ENCODE measurements at places on chromosomes 6 and 20.

DNA sequence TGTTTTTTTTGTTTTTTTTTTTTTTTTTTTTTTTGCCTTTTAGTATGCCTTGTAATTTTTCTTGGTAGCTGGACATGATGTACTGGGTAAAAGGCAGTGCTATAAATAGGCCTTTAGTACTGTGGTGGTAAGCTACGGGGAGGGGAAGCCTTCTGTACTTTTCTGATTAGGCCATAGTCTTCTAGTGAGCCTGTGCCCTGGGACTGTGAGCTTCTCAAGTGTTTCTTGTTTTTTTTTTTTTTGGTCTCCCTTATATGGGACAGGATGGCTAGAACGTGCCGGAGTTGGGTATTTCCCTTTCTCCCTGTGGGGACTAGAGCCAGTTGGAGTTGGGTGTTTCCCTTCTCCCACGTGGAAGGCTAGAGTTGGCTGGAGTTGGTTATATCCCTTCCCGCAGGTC is 59.4 kb upstream of the PRELID3B start:
- no peak for DNase-seq

DNA sequence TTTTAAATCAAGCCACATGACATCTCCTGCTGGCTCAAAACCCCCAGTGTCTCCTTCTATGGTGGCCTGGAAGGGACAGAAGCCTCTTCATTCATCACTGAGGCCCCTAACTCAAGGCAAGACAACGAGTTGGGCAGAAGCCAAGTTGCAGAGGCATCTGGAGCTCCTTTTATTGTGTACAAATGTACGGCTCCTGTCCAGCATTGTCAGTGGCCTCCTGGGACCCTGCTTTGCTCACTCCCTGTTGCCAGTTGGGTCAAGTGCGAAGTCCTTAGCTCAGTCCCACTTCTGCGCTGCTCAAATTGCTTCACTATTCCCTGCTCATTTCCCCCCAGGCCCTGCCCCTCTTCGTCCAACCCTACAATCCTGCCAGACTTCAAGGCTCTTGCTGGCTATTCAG is 181.2 kb upstream of the PMEPA1 start:
- no peak for DNase-seq

GRCh38 chr20:53879048-53879684 is 191.2 kb downstream of the BCAS1 start:
- DNase-seq: no peak

DNA sequence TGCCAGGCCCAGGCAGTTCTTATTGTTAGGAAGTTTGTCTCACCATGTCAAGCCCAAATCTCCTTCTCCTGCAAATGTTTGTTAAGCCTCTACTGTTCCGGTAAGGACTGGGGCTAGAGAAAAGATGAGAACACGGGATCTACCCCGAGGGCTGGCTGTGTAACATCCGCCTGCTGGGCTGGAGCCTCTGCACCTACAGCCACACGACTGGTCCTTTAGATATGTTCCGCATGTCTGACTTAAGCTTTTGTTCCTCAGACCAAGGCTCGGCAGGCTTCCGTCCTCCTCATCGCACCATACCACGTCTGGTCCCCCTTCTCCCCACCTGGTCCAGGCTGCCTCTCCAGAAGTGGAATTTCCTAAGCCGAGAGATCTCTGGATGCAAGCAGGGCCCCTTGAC is 2.6 kb downstream of the GHRH start:
- DNase-seq: no peak

GRCh38 chr6:36848658-36849441 is 9.6 kb upstream of the CPNE5 start:
- DNase-seq: no peak

DNA sequence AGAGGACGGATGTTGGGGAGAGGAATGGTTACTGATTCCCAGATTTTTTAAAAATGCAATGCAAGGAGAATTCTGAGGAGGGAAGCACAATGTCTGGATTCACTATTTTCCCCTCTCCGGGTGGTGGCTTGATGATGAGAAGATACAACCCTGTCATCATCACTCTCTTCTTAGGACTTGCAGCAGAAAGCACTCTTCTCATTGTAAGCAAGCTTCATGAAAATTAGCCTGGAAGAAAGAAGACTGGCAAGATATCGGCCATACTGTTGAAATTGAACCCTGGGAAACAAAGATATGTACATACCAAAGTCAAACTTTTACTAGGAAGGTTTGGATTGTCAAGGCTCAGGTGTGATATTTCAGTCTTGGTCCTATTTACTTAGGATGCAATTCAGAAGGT is 195.7 kb downstream of the EDN1 start:
- DNase-seq: no peak

DNA sequence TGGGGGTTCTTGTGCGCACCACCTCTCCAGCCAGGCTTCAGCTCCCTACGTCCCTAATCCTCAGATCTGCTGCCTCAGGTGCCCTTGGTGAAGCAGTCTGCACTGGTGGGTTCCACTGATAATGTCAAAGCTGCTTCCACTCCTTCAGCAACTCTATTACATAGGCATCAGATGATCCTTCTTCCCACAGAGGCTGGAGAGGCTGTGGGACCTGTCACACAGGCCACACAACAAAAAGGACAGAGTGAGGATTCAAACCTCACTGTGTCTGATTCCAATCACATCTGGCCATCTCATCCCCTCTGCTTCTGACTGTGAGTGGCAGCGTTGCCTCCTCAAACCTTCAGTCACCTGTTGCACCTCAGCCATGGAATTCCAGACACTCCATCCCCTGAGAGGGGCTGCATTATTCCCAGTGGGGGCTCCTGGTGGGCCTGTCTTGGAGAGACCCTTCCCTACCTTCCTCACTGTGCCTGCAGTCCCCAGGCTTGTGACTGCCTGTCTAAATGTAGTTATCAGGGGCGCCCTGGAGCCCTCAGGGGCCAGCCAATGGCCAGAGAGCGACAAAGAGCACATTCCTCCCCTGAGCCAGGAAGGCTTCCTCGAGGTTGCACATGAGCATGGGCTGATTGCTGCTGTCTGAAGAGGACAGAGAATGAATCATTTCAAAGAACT is 211.4 kb upstream of the ECI2 start:
- no peak for DNase-seq

DNA sequence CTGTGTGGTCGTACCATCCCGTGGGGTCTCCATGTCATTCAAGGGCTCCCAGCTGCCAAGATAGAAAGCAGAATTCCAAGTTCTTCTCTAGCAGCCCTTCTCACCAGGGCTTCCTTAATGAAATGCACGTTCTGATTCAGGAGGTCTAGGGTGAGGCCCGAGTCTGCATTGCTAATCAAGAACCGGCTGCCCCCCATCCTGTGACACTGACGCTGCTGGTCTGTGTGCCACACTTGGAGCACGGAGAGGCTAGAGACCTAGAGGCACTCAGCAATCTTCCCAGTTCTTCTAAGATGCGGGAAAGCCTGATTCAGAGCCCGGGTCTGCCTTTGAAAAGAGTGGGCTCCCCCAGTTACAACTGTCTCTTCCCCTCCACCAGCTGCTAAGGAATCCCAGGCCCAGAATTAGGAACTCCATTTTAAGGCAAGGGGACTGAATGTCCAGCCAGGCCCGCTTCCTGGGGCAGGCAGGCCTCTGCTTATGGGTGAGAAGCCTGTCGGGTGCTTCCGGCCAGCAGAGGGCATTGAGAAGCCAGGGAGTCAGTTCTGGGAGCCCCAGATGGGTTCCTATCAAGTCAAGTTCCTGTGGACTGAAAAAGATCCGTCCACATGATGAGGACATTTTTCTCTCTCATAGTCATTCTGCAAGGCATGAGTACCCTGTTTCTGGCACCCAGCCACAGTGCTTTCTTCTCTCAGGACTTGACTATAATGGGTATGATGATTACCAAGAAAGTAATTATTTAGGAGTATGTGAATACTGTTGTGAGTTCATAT is 69.8 kb upstream of the RIN2 start:
- no peak for DNase-seq

DNA sequence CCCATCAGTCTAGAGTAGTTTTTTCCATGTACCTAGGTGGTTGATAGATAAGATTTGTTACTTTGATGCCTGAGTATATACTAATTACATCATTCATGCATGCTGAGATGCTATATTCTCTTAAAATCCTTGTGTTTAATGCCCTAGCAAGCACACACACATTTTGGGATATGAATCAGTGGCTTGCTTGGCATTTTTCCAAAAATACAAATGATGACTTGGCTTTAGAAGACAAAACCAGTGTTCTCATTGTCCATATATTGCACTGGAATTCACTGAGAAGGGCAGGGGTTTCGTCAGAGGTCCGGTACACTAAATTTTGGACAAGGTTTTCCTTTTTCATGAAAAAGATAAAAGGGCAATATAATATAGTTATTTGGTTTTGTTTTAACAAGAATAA is 24.9 kb downstream of the GTPBP2 start:
- DNase-seq: no peak

DNA sequence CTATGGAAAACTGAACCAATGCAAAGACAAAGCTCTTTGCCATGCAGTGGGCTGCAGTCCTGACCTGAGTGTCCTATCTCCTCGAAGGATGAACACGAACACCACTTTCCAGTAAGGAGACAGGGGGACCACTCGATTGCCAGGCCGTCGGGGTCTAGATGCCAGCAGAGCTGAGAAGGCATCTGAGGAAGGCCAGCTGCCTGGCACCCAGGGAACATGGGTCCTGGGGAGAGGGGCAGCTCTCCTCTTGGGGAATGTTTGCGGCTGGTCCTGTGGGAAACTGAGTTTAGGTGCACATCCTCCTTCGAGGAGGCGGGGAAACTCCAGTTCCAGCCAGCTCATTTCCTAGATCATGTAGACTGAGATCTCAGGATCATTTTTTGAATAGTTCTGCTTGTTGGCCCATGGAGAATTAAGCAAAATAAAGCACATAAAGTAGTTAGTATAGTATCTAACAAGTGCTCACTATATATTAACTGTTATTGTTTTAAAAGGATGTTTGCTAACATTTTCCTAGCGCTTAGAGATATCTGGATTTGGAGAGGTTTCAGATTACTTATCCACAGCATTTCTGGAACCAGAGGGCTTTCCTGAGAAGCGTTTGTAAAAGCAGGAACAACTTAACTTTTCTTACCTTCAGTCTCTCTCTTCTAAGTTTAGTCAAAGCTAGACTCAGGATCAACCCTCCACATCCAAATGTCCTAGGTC is 225.3 kb upstream of the FOXQ1 start:
- DNase-seq: no peak

- DNase-seq: no peak
Observed at GRCh38 chr20:36313926-36314325, 7.8 kb downstream of the DLGAP4 start.

DNA sequence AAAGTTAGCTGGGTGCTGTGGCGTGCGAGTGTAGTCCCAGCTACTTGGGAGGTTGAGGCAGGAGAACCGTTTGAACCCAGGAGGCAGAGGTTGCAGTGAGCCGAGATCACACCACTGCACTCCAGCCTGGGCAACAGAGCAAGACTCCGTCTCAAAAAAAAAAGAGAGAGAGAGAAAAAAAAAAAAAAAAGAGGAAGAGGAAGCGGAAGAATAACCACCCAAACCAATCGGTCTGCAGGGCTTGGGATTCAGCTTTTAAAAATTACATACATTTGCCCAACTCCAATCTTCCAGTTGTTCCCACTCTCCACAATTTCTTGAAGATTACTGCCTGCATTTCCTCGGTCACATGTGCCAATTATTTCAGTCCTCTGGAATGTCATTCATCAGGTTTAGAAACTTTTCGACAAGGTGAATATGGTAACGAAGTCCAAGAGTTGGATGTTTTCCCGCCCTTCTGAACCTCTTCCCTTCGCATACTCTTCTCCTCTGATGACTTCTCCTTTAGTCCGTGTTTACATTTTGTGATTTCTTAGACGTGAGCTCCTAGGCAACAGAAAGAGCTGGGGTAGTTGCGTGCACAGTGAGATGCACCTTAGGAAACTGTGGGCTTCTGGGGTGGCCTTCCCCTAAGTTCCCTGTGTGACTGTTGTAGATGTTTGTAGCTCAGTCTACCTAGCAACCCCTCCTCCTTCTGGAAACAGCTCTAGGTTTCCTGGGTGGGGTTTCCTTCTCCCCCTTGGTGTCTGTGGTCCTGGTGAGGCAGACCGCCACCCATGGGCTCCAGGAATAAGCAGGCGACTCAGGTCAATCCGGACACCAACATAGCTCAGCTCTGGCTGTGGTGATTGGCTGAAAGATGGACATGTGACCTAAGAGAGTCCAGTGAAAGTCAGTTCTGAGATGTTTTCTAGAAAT is 63.0 kb upstream of the NCOA3 start:
- DNase-seq: no peak

DNA sequence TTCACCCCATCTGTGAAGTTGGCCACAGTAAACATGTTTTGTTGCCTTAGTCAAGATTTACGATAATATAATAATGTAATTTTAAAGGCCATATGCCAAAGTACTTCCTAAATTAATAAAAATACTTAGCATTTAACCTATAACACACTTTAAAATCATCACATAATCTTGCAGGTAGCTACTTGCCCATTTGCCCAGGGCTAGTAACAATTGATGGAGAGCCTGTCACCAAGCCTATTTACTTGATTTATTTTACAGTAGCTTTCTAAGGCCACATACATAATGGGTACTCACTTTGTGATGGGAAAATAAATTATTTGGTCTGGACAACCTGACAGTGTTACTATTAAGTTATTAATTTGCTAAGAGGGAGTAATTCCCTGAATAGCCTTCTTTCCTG is 14.5 kb downstream of the BTBD9 start:
- no peak for DNase-seq

DNA sequence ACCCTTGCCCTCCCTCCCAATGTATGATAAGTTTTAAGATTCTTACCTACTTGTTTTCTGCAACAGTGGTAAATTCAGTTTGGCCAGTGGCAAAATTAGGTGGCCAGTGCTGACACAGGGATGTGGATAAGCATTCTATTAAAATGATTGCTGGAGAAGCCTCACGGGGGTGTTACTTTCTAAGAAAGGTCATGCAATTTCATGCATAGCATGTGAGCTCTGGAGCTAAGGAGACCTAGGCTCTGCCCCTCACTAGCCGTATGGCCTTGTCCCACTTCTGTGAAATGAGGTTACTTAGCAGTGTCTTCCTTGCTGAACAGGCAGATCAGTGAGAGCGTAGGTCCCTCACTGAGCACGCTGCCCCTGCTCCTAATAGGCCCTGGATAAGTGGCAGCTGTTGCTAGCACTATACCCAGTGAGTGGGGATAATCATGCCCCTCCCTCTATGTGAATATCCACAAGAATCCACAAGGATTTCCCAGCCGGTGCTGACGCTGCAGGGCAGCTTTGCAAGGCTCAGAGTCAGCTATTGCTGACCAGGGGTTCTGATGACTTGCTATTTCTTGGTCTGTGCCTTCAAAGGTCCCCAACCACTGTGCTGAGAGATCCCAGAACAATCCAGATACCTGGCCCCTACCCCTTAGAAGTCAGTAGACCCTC is 86.5 kb upstream of the MRPS10 start:
- no peak for DNase-seq

DNA sequence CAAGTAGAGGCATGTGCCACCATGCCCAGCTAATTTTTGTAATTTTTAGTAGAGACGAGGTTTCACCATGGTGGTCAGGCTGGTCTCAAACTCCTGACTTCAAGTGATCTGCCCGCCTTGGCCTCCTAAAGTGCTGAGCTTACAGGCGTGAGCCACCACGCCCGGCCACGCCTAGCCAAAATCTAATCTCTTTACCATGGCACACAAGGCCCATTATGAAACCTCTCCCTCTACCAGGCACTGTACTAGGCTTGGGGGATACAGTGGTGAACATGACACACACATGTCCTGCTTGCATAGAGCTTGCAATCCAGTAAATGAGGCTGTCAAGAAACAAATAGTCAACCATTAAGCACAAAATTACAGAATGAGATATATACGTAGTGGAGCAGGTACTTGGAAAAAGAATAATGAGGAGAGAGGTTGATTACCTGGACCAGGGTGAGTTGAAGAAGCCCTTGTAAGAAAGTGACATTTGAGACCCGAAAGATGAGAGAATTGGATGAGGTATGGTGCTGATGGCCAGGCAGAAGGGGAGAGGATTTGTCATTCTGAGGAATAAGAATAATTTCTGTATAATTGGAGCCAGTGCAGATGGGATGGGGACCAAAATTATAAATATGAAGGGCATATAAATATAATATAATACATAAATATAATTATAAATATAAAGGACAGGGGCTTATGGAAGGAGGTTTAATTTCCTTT is 1.2 kb upstream of the CTNNBL1 start:
- no peak for DNase-seq

Measured in NCI-H1436 treated with DMSO at 0.1 percent for 48 hours (cell line).